Cerebellar cortex (tissue), 1 donor: ENCODE measurements at places on chromosomes 13 and 19.

- DNase-seq = no peak
These were observed 267.5 kb upstream of the ARGLU1 start for GRCh38 chr13:106835477-106835876.

GRCh38 chr13:76944456-76944855, 3.9 kb upstream of the ACOD1 start:
- no peak for DNase-seq

- peak; percentile 90 for DNase-seq
These were observed 6.8 kb upstream of the CARM1 start for GRCh38 chr19:10864538-10864899.

DNA sequence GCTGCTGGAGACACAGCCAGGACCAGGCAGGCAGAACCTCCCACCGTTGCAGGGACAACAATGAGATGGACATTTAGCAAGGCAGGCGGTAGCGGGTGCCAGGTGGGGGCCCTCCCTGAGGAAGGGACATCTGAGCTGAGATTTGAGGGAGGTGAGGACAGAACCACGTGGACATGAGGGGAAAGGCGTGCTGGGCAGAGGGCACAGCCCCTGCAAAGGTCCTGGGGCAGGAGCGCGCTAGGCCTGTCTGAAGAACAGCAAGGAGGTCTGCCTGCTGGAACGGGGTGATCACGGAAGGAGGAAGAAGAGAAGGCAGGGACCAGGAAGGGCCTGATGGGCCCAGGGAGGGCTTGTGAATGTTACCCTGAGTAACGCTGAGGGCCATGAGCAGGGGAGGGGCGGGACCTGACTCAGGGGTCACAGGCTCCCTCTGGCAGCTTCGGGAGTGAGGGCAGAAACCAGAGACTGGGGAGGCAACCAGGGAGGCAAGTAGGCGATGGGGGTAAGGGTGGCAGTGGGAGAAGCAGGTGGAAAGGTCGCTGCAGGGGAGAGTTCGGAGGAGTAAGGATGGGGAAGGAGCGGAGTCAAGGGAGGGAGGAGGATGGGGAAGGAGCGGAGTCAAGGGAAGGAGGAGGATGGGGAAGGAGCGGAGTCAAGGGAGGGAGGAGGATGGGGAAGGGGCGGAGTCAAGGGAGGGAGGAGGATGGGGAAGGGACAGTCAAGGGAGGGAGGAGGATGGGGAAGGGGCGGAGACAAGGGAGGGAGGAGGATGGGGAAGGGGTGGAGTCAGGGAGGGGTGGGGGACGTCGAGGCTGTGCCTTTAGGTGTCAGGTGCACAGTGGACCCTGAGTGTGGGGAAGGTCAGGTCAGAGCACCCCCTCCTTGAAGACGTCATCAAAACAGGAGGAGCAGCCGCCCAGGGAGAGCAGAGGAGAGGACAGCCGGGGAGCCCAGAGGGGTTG, 15.7 kb upstream of the B3GNT3 start:
- peak; percentile 85 for DNase-seq

DNA sequence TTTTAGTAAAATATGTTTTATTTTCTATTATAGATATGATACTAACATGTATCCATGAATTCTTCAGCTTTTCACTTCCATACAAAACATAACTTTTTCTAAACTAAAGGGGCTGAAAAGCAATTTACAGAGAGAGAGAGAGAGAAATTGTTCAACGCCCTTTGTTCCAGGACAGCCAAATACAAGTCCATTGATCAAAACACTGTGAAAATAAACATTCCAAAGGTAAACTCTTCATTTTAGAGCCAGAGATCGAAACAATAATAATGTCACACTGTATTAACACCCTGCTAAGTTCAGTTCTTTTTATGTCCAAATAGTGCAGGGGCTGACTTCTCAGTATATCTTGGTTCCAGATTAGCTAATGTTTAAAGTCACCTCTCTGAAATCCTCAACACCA, 516.2 kb upstream of the ATXN8OS start:
- no peak for DNase-seq

- no peak for DNase-seq
These were observed 114.5 kb downstream of the POSTN start for GRCh38 chr13:37484056-37484455.

- no peak for DNase-seq
These were observed 2.3 kb upstream of the C19orf84 start for GRCh38 chr19:51392701-51393100.

GRCh38 chr13:82878536-82878935, 1003.7 kb downstream of the SLITRK1 start:
- DNase-seq = no peak

DNA sequence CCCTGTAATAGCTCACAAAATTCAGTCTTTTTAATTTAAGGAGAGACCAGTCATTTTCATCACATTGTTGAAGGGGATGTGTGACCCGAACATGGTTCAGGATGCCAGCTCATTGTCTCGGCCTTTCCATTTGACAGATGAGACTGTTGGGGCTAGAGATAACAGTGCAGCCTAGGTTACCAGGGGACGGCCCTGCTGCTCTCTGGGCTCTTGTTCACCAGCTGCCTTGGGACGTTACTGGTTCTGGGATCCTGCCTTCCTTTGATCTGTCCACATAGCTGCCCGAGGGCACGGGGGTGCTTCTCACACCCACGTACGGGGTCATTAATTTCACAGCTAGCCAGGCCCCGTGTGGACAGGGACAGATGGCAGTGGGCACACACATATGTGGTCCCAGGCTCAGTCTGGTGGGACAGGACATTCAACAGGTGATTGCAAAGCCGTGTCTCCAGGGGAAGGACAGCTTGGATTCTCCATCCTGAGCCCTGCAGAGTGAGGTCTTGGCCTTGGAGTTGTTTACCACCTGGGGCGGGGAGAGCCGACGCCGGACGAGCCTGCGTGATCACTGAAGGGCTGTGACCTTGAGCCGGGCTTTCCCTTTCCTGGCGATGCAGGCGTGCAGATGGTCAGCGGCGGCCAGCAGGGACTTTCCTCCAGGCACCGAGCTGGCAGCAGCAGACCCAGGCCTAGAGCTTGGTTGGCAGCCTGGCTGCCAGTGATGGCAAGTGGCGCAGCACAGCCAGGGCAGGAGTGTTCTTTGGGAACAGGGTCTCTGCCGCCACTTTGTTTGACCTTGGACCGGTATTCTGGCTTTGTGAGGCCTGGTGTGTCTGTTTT, 26.7 kb upstream of the NPAS1 start:
- peak; percentile 63 for DNase-seq

DNA sequence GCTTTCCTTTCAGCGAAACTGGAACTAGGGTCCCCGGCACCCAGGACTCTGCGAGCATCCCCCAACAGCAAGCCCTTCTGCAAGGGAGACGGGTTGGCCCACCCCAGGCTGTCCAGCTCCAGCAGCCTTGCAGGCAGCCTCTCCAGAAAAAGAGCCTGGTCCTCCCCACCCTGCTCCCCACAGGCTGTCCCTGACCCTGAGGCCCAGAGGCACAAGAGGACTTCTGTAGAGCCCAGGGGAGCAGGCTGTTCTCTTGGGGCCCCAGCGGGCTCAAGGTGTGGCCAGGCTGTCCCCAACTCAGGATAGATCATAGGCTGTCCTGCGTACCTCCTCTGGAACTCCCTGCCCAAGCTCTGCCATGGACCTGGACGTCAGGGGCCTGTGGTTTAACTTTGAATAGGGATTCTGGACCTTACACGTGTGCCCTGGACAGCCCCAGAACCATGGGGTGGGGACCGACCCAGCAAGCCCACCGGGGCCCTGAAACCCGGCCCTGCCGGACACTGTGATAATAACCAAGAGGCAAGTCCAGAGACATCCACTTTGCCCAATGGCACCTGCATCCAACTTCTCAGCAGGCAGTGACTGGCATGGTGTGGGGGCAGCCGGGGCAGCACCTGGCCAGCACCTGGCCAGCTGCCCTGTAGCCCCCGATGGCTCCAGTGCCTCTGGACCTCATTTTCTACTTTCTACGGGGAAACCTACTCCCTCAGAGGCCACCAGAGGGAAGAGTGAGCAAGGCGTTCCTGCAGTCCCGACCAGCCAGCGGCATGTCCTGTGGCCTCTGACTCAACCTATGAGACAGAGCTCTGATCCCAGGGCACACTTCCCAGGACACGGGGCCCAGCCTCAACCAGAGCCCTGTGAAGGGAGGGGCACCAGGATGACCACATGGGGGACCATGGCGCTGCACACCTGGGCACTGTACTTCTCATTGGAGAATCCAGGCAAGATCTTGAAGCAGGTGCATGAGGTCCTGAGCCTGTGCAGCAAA, 50.9 kb upstream of the TPM4 start:
- peak; percentile 38 for DNase-seq

DNA sequence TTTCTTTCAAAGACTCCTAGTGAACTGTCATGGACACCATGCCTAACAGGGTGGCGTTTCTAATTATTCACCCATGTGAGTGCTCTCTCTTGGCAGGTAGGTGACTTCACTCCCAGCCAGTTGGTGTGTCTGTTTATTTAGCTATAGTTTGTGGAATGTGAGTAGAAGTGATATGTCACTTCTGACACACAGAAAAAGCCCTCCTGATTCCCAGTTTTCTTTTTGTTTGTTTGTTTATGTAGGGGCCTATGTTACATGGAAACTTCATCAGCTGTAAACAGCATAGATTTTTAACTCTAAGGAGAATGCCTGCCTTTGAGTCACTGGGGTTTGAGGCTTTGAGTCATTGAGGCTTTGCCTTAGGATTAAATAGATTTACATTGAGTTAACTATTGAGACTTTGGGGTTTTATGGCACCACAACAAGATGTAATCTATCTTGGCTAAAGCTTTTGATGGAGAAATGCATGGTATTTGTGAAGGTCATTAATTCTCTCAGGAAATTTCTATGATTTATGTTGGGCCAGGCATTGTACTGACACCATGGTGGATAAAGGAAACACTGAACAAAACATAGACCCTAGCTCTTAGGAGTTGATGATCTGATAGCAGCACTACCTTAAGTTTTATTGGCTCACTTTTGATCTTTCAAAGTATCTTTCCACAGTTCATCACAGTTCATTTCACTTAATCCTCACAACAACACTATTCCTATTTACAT, 45.3 kb downstream of the UFM1 start:
- DNase-seq = no peak

GRCh38 chr13:32454886-32455593, 27.1 kb upstream of the N4BP2L1 start:
- no peak for DNase-seq

DNA sequence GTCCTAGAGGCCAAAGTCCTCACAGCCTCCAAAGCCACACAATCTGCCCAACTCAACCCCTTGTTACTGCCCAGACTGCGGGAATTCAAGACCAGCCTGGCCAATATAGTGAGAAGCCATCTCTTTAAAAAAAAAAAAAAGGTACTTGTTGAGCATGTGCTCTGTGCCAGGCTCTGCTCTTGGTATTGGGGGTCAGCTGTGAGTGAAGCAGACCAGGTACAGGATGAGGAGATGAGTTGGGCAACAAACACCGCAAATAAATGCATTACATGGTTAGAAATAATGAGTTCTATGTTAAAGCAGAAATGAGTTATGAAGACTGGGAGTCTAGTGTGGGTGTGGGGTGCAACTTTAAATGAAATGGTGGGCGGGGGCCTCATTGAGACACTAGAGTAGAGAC, 9.9 kb downstream of the GRIK5 start:
- no peak for DNase-seq

DNA sequence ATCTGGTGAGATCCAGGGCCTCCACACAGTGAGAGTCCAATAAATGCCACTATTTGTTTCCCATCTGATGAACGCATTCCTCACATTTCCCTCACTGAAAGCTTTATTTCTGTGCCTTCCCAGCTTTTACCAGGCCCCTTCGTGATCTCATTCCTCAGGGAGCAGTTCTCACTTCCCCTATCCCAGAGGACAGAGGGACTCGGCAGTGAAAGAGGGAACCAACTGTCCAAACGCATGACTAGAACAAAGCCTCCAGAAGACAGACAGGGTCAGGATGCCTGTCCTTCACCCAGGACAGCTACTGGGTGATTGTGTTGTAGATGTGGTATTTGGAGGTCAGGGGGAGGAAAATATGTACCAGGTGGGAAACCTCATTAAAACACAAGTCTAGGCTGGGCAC, 2.0 kb upstream of the ZBTB45 start:
- DNase-seq = no peak

- no peak for DNase-seq
These were observed 22.1 kb downstream of the ADPRHL1 start for GRCh38 chr13:113431171-113431570.

DNA sequence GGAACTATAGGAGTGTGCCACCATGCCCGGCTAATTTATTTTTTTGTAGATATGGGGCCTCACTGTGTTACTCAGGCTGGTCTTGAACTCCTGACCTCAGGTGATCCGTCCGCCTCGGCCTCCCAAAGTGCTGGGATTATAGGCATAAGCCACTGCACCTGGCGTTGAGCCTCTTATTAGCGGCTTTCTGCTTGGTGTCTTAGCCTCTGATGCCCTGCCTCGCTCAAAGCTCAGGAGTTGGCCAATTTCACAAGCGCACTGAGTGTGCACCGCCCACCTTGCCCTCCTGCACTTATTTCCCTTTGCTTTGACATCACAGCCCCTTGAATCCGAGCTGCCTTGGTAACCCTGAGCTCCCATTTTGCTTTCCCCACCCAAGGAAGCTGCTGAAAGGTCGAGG, 10.1 kb downstream of the YIPF2 start:
- no peak for DNase-seq

DNA sequence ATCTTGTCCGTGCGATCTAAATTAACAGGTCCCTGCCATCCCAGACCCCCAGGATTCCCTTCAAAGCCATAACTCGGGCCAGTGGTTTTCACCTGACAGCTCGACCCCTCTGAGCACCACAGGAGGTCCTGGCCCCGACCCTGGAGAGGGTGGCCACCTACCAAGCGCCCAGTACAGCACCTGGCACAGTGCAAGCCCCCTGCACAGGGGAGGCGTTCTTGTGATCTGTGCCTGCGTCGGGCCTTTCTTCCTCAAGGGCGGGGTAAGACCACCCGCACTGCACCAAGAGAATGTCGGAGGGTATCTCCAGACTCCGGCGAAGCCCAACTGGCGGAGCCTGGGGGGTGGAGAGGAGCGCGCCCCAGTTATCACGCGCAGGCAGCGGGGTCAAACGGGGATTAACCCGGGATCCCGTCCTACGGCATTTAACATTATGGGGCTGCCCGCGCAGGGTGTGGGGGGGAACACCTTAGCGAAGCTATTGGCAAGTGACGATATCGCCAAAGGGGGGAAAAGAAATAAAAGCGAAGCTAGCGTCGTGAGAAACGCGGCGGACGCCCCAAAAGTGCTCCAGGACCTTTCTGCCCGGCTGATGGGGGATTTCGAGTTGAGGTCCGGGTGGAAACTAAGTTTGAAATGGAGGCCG, 1.3 kb upstream of the HNRNPL start:
- DNase-seq = no peak

GRCh38 chr13:103140001-103140671, 73.9 kb upstream of the SLC10A2 start:
- no peak for DNase-seq

DNA sequence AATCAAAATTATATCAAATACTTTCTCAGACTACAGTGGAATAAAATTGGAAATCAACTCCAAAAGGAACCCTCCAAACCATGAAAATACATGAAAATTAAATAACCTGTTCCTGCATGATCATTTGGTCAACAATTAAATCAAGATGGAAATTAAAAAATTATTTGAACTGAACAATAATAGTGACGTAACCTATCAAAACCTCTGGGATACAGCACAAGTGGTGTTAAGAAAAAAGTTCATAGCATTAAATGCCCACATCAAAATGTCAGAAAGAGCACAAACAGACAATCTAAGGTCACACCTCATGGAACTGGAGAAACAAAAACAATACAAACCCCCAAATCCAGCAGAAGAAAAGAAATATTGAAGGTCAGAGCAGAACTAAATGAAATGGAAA, 1460.7 kb downstream of the OLFM4 start:
- no peak for DNase-seq

- DNase-seq = no peak
These were observed 5.0 kb upstream of the KMT2B start for GRCh38 chr19:35712567-35713505.
